Stimulated activated CD4-positive, alpha-beta T cell treated with anti-CD3 and anti-CD28 coated beads, Interleukin-4, amount 100 ng/mL, for 24 hours (primary cell): ENCODE measurements at places on chromosomes 1 and 21.

GRCh38 chr1:234683861-234684632 lies 74.1 kb upstream of the IRF2BP2 start:
- no peak for DNase-seq

- DNase-seq, result no peak
These were observed 783.1 kb downstream of the MRPL39 start for GRCh38 chr21:24824209-24824608.

- peak; percentile 60 for DNase-seq
These were observed at the start of gene FAM78B for GRCh38 chr1:166166698-166167571. Gene FAM78B, minus strand, starts transcription at chr1:166167001. Its CDS starts 753 bp downstream, at chr1:166166248.

GRCh38 chr1:59340411-59341307 lies 43.8 kb downstream of the FGGY start:
- DNase-seq, result no peak

DNA sequence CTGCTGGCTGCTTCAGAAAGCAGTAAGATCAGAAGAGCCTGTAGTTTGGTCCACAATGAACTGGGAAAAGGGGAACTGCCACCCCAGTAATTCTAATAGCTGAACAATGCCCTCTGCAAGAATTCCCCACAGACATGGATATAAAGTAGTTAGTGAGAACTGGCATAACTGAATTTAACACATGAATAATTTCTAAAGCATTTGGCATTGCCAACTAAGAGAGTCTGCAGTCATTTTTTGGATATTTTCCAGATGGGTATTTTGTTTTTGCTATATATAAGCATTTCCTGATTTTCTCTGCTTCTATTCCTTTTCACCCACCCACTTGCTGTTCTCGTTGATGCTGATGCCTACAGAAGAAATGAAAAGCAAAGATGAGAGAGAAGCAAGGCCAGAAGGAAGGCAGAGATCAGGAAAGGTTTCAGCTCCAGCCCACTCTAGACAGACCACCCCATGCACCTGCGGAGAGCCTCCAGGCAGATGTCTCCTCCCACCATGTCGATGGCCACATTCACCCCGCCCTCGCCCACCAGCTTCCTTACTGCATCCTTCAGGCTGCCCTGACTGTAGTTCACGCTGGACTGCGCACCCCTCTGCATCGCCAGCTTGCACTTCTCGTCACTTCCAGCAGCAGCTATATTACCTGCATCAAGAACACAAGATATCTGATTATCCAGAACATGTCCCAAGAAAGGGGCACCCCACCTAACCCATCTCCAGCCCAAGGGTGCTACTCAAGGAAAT lies 55.9 kb upstream of the SEC16B start:
- DNase-seq, result no peak

- peak; percentile 87 for DNase-seq
These were observed 49.7 kb downstream of the RASSF5 start for GRCh38 chr1:206556750-206557635.

GRCh38 chr1:3939242-3940080 lies 39.4 kb upstream of the C1orf174 start:
- DNase-seq, result no peak

DNA sequence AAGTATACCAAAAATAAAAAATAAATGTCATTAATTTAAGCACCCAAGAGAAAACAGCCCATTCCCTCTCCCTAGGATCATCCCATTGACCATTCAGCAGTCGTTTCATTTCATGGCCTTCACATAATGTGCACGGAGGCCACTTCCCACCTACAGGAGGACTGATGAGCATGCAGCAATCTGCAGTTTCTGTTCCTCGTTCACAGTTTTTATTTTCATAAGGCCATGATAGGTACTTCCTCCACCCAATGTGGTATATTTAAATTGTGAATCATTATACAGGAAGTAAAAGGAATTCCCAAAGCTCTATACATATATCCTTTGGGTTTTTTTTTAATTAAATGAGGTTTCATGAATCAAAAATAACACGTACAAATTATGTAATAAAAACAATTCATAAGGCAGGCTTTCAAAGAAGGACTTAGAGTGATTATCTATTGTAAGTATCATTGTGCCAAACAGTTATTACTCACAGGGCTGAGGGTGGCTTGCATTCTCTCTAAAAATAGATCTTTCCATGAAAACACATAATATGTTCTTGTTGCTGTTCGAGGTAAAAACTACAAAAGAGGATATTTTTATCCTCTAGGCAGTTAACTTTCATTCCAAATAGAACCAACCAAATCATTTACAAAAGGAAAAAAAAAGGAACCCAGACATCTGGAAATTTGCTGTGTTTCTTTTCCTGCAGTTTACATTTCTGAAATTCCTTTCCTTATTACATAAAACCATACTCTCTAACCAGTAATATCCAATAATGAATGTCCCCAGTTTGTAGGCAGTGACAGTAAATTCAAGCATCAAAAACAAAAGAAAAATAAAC lies 27.5 kb upstream of the SLC44A3 start:
- DNase-seq, result no peak

DNA sequence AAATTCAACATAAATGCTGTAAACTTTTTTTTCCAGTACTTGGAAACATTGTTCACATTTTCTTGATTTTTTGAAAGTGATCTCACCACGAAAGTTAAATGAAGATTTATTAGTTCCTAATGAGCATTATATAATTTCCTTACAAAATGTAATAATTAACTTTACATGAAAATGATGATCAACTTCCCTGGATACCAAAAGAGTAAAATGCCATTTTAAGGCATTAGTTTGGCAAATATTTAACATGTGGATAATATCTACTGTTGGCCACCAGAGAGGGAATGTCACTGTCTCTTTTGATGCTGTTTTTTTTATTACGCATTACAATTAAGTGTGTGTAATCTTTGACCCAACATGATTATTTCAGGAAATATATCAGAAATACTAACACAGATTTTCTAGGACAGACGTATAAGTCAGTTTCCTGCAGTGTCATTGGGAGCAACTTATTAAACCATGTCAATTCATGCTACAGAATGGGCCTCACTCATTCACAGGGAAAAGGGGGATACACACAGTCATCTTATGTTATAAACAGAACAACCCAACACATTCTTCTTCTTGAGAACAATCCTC lies 903.9 kb upstream of the ADGRL2 start:
- DNase-seq, result no peak

DNA sequence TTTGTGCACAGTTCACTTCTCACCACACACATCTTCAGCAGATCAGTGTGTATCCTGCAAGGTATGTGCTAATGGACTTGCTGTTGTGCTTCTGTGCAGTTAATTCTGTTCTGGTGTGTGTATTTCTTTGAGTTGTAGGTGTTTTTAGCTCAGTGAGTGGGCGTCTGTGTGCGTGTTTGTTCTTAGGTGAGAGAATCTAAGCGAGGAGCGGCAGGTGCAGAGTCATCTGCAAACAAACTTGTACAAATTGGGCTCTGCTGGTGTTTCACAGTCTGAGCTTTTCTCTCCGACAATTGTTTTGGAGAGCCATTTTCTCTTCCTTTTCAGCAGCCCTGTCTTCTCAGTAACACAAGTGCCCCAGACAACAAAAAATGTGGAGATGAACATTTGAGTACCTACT lies 43.6 kb downstream of the ACP6 start:
- no peak for DNase-seq

DNA sequence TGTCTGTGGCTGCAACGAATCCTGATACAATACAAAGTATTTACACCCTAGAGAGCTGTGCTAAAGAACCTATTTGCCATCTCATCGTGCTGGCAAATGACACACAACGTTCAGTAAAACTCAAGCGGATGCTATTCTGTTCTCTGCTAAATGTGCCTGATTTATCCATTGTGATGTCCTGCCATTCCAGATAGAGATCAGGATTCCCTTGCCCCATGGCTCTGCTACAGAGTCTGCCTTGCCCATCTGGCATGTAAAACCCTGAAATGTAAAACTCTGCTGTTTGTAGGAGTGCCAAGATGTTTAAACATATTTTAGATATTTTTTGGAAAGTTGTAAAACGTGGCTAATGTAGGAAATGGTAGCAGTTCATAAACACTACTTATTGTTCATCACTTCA lies 20.0 kb upstream of the IGSF5 start:
- DNase-seq, result no peak

DNA sequence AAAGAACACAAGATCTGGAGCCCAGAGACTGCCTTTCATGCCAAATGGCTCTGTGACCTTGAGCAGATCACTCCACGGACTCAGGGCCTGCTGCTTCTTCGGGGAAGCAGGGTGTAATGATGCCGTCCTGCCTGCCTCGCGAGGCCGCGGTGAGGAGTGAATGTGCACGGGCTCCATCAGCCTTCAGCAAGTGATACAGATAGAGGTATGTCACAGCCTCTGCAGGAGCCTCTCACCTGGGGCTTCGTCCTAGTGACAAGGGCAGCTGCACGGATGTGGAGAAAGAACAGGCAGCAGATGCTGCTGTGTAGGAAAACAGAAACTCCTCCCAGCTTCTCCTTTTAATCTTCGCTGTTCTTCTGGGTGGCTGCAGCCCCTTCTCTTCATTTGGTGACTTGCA lies 127.5 kb downstream of the KCNN3 start:
- DNase-seq, result no peak

- DNase-seq, result peak; percentile 27
These were observed 31.7 kb upstream of the TMEM125 start for GRCh38 chr1:43238085-43238484.

- no peak for DNase-seq
These were observed 8.7 kb downstream of the MRPS21 start for GRCh38 chr1:150302338-150302737.

GRCh38 chr1:235739631-235740030 lies 90.0 kb upstream of the GNG4 start:
- DNase-seq, result no peak

DNA sequence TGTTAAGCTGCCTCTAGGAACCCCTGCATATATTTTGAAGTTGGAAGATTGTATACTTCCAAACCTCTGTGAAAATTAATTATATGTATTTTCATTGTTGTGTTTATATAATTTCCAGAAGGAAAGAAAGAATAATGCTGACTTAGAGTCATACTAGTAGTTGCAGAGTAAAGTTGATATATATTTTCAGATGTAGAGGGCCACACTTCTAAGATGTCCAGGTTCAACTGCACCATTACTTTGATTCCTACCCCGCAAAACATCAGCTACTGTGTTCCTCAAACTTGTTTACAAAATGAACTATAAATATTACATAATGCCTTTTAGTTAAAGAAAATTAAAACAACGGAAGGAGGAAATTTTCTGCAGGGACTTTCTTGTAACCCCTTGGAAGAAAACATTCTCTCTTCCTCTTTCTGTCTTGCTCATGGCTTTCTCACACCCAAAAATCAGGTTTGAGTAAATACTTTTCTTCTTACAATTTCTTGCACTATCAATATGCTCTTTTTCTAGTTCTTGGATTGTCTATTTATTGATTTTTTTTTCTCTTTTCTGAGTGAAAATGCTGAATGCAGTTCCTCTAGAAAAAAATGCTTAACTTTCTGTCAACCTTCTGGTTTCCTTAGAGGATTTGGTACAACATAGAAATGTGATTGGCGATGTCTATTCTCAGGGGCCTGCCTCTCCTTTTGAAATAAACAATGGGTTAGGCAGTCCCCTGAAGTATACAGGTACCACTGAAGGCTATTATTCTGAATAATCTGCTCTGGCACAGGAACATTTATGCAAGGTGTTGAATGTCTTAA lies 867.8 kb downstream of the TTLL7 start:
- DNase-seq, result no peak

DNA sequence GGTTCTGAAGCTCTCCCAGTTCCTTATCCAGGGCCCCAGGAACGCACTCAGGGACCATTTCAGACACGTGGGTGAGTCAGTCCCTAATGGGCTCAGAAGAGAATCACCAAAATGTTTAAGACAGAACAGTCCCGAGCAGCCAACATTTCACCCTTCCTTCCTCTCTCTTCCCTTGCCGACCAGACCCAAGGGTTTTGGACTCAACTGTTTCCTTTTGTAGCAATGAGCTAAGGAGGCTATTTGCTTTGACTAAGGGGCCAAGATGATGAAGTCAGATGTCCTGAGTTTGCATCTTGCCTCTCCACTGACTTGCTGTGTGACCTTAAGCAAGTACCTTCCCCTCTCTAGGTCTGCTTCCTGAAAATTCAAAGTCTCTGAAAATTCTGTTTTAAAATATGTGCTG lies 472.3 kb upstream of the VAMP3 start:
- DNase-seq, result no peak

DNA sequence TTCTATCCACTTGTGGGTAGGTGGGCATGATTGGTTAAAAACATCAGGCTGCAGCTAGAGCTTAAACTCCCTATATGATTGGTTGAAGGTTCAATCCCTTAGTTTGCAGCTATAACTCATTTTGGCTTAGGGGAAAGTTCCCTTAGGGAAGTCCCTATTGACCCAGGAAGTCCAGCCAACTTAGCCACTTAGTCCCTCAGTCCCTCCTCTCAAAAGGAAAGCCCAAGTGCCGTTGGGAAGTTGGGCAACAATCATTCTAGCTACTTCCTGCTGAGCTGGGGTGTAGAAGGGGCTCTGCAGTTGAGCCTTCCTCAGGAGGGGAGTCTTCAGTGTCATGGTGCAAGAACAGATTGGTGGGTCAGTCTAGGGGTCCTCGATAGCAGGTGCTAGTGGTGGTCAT lies 12.2 kb downstream of the MSTO1 start:
- DNase-seq, result no peak

- no peak for DNase-seq
These were observed 32.1 kb upstream of the COL18A1 start for GRCh38 chr21:45372732-45373355.

GRCh38 chr1:172351754-172352161 lies 68.7 kb upstream of the C1orf105 start:
- DNase-seq, result no peak

- no peak for DNase-seq
These were observed 9.9 kb upstream of the TRABD2B start for GRCh38 chr1:48007047-48007446.

DNA sequence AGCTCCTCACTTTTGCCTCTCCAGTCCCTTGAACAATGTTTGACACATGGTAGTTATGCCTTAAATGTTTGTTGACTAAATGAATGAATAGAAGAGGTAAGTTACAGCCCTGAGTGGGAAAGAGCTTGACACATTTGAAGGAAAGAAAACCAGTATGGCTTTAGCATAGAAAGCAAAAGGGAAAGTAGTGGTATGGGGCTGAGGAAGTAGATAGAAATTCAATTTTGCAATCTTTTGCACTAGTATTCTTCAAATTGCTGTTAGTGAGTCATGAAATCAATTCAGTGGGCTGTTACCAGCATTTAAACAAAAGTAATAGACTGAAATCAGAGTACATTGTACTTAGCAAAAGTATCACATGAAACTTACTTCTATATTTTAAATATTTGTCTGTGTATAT lies 21.1 kb downstream of the PLA2G4A start:
- no peak for DNase-seq

- no peak for DNase-seq
These were observed 10.8 kb downstream of the COQ8A start for GRCh38 chr1:226950871-226951270.
